ENCODE measurements at places on chromosomes 1 and 21.

GRCh38 chr1:229258031-229258756 is 12.7 kb upstream of the RAB4A start:
- peak; percentile 61 for DNase-seq

- no peak for DNase-seq
These were observed 624 bp downstream of the CTSK start for GRCh38 chr1:150807249-150808023.

DNA sequence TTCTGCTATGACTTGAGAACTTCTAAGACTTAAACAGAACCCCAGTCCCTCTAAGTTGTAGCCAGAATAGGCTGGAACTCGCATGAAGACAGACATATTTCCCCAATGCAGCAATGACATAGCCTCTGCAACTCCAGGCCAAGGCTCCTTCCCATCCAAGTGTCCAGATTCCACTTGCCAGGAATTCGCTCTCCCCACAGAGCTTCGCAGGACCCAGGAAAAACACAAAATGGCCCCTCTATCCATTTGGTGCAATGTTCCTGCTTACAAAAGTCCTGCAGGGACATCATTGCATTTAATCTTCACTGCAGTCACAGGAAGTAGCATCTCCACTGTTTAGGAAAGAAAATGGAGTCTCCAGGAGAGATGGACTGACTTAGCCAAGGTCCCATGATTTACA is 147.5 kb upstream of the KLHDC7A start:
- no peak for DNase-seq

DNA sequence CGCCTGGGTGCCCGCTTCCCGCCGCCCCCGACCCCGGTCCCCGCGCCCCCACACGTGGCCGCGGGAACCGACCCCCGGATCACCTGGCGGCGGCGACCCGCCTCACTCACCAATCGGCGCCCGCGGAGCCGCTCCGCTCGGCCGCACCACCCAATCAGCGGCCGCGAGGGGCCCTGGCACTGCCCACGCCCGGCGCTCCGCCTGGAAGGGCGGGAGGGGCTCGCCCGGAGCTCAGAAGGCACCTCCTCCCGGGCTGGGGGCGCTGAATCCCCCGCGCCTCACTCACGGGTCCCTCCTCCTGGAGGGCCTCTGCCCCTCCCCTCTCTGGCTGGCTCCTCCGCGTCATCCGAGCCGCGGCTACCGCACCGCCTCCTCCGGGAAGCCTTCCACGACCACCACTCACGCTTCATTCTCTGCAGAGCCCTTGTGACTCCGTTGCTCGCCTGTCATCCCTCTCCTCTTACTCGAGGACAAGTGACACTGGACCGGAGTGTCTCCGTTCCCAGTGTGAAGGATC is 374 bp downstream of the SH2D5 start:
- DNase-seq = peak; percentile 72

DNA sequence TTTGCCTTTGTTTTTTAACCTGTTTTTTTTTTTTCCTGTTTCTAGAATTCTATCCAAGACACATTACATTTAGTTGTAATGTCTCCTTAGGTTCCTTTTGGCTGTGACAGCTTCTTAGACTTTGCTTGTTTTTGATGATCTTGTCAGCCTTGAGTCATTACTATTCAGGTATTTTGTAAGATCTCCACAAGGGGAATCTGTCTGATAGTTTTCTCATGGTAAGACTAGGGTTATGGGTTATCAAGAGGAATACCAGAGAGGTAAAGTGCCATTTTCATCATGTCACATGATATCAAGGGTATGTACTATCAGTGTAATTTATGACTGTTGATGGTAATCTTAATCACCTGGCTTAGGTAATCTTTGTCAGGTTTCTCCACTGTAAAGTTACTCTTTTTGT is 99.1 kb upstream of the GFI1 start:
- no peak for DNase-seq

GRCh38 chr1:167339405-167339804 is 118.7 kb downstream of the POU2F1 start:
- no peak for DNase-seq

DNA sequence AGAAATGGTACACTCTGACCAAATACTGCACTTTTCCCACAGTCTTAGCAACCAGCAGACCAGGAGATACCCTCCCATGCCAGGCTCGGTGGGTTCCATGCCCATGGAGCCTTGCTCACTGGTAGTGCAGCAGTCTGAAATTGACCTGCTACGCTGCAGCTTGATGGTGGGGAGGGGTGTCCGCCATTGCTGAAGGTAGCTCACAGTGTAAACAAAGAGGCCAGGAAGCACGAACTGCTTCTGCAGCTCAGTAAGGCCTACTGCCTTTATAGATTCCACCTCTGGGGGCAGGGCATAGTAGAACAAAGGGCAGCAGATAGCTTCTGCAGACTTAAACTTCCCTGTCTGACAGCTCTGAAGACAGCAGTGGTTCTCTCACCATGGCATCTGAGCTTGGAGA is 12.3 kb upstream of the IFI44L start:
- no peak for DNase-seq

All from HTR-8/SVneo (cell line).